ENCODE measurements at places on chromosomes 3 and 15.

GRCh38 chr15:80530737-80531365 lies 126.7 kb downstream of the ARNT2 start:
- no peak for DNase-seq

- no peak for DNase-seq
These were observed 339.0 kb downstream of the IL5RA start for GRCh38 chr3:2771193-2771592.

DNA sequence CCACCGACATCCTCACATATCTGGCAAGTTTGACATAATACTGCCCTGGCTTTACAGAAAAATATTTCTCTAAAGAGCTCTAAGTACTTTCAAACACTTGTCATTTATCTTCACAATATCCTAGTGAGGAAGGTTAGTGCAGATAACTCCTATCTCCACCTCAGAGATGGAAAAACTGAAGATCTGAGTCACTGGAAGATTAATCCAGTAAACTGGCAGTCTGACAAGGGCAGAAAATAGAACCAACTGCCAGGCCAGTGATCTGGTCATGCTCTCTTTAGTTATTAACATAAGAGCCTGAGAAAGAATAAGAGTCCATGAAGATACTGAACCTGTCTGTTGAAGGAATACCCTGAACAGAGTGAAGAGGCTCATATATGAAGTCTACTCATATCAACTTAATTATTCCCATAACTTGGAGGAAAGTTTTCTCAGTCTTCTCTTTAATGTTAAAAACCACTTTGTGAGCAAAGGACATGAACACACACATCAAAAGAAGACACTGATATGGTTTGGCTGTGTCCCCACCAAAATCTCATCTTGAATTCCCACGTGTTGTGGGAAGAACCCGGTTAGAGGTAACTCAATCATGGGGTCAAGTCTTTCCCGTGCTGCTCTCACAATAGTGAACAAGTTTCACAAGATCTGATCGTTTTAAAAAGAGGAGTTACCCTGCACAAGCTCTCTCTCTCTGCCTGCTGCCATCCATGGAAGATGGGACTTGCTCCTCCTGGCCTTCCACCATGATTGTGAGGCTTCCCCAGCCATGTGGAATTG lies 61.4 kb downstream of the GOLIM4 start:
- DNase-seq, result no peak

DNA sequence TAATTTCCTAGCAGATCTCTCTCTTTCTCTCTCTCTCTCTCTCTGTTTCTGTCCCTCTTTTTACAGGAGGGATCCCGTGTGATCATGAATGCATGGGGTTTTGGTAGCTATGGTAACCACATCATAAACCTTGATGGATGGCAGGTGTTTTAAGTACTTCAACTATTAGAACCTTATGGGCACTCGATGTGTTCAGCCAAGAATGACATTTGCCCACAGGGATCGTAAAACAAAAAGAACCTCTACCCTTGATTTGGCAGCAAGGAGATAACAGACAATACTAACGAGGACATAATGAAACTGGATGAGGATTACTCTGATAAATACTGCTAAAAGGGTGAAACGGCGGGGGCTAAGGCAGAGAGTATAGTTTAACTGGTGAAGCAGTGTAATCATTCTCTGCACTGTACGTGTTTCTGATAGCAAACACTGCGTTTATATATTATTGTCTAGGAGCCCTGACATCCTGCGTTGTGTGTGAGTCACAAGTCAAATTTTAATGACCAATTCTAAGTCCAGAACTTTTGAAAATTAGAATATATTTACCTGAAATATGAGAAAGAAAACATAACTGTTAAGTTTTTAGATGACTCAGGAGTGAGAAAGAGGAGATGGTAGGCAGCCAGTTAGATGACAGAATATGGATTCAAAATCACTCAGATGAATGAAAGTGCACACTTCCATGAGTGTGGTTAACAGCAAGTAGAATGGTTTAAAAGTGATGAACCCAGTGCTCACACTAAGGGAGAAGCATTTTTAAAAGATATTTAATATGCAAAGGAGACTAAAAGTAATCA lies 80.3 kb downstream of the OTOL1 start:
- DNase-seq, result no peak

- no peak for DNase-seq
These were observed 30.0 kb upstream of the ZNF280D start for GRCh38 chr15:56763141-56763895.

DNA sequence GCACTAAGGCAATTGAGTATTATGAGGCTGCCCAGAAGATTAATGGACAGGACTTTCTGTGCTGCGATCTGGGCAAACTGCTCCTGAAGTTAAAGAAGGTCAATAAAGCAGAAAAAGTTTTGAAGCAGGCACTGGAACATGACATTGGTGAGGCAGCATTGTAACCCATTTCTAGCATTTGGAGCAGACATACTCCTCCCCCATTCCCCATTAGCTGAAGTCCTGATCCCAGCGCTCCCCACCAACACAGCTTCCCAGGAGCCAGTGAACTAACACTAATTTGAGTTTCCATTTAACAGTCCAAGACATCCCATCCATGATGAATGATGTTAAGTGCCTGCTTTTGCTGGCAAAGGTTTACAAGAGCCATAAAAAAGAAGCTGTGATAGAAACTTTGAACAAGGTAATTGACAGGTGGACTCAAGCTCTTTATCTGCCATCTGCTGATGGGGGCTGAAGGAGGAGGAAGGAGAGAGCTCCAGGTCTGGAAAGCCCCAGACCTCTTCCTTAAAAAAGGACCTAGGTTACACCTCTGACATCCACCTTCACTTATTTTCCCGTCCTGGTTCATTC lies 22.6 kb downstream of the CSRNP1 start:
- DNase-seq, result no peak

DNA sequence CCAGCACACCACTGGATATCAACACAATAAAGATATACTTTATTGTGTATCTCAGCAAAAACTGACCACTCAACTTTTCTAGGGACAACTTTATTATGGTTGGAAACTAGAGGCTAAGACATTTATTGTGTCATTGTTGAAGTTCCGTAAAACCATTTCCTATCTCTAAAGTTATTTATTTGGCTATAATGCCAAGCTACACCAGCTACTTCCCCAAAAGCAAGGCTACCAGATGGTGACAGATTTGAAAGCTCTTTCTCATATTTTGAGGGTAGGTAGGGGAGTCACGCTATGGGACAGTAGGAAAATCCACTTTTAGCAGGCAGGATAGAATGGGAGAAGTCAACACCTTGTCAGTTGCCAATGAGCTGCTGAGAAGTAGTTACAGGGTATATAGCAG lies 834.6 kb upstream of the CFAP20DC start:
- DNase-seq, result no peak

DNA sequence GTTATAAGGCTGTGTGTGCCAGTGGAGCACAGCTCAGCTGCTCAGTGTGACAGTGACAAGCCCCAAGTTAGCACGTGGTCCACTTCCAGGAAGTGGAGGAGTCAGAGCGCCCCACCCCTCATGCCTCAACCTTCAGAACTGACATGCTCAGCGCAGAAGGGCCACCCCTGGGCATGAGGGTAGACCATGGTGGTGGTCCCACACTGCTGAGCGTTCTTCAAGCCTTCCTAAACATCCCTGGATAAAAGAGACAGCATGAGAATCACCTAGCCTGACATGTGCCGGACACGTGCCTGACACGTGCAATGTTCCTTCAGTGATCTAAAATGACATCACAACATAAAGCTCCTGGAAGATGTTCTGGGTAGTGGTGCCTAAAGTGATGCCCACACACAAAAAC lies 16.8 kb downstream of the ATP10A start:
- peak; percentile 54 for DNase-seq

DNA sequence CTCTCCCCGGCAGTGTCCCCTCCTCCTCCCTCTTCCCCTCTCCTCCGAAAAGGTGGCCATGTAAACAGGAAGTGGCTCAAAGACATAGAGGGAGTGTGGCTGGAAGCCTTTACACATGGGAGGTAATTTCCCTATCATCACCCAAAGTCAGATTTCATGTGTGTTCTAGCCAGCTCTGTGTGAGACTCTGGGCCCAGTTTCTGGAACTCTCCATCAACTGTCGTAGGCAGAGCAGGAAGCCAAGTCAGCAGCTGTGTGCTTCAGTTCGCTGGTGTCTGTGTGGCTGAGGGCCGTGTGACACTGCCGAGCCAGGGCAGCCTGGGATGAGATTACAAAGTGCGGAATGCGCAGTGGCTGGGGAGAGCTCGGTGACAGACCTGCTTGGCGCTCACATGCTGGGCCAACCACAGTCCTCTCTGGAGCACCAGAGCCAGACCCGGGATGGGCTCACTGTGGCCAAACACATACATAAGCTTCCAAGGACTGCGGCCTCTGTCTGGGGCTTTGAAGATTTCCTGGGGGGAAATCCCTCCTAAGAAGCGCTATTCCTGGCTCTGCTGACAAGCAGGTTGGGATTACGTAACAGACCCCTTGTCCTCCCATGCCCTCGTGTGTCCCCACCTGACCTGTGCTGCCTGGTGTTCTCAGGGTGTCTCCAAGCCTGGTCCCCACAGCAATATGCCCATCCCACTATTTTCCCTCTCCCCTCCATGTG lies 50.7 kb downstream of the UMPS start:
- DNase-seq, result no peak

- DNase-seq, result no peak
These were observed 1.6 kb downstream of the GMPPB start for GRCh38 chr3:49721896-49722781.

- no peak for DNase-seq
These were observed 10.2 kb upstream of the HERC1 start for GRCh38 chr15:63843901-63844317.

GRCh38 chr3:46383951-46384330 lies 13.2 kb downstream of the CCR5 start:
- DNase-seq, result no peak

DNA sequence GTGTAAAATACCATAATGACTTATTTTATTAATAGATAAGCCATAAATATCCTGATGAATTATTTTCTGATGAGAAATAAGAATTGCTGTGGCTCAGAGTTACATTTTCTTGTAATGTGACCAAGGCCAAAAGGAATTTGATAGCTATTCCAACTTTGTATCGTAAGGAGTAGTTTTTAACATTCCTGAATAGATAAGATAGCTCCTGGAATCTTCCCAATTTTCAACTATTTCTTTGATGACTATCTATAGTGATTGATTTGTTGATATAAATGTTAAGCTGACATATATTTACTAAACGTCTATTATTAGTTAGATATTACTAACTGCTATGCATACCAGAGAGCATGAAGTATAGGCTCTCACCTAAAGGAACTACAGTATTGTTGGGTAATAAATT lies 49.1 kb upstream of the SATB1 start:
- DNase-seq, result no peak

- no peak for DNase-seq
These were observed 120.3 kb downstream of the FMN1 start for GRCh38 chr15:33074212-33074611.

All from activated naive CD4-positive, alpha-beta T cell (primary cell).